Naive thymus-derived CD4-positive, alpha-beta T cell (primary cell): ENCODE measurements at places on chromosomes 5 and 9.

DNA sequence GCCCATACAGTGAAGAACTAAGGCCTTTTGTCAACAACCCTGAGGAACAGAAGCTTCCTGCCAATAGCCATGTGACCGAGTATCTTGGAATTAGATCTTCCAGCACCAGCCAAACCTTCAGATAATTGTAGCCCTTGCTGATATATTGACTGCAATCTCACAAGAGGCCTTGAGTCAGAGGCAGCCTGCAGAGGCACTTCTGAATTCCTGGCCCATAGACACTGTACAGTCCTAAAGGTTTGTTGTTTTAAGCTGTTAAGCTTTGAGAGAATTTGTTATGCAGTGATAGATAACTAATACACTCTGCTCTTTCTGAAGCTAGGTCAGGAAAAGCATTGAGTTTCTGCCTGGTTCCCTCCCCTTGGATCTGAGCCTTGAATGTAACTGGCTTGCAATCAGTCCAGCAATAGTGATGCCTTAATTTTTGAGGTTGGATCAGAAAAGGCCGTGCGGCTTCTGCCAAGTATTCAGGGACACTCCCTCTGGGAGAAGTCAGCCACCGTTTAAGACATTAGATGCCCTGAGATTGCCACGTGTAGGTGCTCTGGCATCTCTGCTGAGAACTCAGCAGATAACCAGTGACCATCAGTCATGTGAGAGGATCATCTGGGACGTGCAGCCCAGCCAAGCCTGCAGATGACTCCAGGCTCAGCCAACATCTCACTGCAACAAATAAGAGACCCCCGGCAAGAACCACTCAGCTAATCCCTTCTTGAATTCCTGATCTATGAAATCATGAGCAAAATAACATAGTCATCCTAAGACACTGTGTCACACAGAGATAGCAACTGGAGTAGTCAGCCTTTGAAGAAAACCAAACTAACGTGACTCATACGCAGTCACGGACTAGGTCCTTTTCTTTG lies 126.8 kb upstream of the STC2 start:
- H3K36me3 ChIP-seq = no peaks in the 10 kb centered on the region
- DNase-seq = no peak
- no peaks in the 10 kb centered on the region for H3K27me3 ChIP-seq
- H3K4me1 ChIP-seq = no peaks in the 10 kb centered on the region

- no peaks in the 10 kb centered on the region for H3K27me3 ChIP-seq
- no peak overlapping the region for H3K4me3 ChIP-seq
- no peak for DNase-seq
- no peaks in the 10 kb centered on the region for H3K4me1 ChIP-seq
- H3K27ac ChIP-seq = no peak overlapping the region
- no peaks in the 10 kb centered on the region for H3K36me3 ChIP-seq
These were observed 15.3 kb upstream of the NDST1 start for GRCh38 chr5:150492621-150493020.

- no peak for DNase-seq
- H3K27me3 ChIP-seq = no peaks in the 10 kb centered on the region
- H3K36me3 ChIP-seq = no peaks in the 10 kb centered on the region
- no peaks in the 10 kb centered on the region for H3K4me1 ChIP-seq
These were observed 61.2 kb upstream of the TAF11L2 start for GRCh38 chr5:17436761-17437221.

- H3K4me1 ChIP-seq = no peaks in the 10 kb centered on the region
- no peaks in the 10 kb centered on the region for H3K27me3 ChIP-seq
- no peak for DNase-seq
- no peaks in the 10 kb centered on the region for H3K36me3 ChIP-seq
- H3K27ac ChIP-seq = no peak overlapping the region
These were observed 20.2 kb downstream of the S100Z start for GRCh38 chr5:76870046-76870445.

DNA sequence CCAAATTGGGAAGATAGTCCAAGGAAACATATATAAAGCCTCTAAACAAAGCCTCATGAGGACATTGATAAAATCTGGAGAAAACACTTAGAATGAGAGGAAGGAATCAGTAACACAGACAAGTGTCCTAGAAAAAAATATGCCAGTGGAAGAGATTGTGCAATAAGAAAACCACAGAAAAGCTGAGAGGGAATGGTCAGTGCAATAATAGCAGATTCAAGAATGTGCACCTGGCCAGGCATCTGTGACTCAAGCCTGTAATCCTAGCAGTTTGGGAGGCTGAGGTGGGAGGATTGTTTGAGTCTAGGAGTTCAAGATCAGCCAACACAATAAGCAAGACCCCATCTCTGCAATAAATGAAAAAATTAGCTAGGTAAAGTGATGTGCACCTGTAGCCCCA lies 691.2 kb upstream of the CDH6 start:
- DNase-seq = no peak
- H3K27me3 ChIP-seq = no peaks in the 10 kb centered on the region
- H3K4me3 ChIP-seq = no peak overlapping the region
- no peak overlapping the region for H3K27ac ChIP-seq

GRCh38 chr5:180284149-180284548 lies 7.7 kb downstream of the MAPK9 start:
- H3K36me3 ChIP-seq = peaks cover 4% of the 10 kb centered on the region
- H3K27me3 ChIP-seq = no peaks in the 10 kb centered on the region
- H3K4me3 ChIP-seq = no peak overlapping the region

- H3K36me3 ChIP-seq = no peaks in the 10 kb centered on the region
- peaks cover 15% of the 10 kb centered on the region for H3K4me1 ChIP-seq
- no peaks in the 10 kb centered on the region for H3K27me3 ChIP-seq
- no peak for DNase-seq
- no peak overlapping the region for H3K27ac ChIP-seq
These were observed 705 bp downstream of the SEPTIN8 start for GRCh38 chr5:132776131-132776937.
